T follicular helper cell (primary cell): ENCODE measurements at places on chromosomes 12 and 14.

- peak; percentile 63 for DNase-seq
Observed at GRCh38 chr12:120534203-120534702, at the start of gene RNF10. Gene RNF10, plus strand, starts transcription at chr12:120534356. Its CDS starts 456 bp downstream, at chr12:120534812.

DNA sequence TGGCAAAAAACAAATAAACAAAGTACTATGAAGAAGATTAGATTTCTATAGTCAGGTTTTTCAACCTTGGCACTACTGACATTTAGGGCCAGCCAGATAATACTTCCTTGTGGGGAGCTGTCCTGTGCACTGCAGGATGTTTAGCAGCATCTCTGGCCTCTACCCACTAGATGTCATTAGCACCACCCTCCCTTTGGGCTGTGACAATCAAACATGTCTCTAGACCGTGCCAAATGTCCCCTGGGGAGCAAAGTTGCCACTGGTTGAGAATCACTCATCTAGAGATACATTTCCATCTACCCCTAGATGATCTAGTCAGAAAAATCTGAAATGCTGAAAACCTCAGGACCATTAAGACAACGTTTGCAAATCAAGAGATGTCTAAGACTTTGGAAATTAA is 29.9 kb downstream of the SRRM4 start:
- DNase-seq: no peak

DNA sequence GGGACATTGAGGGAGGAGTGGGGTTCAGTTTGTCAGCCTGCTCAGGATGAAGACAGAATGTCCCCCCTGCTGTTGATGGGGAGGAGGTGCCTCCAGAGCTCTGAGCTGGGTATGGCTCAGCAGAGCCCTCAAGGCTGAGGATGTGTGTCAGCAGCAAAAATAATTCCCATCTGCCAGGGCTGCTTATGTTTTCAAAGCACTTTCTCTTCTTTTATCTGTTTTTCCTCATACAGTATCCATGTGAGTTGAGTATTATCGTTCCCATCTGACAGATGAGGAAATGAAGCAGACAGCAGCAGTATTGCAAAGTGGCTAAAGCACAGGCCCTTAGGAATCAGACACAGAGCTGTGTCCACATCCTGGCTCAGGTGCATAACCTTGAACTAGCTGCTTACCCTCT is 94.1 kb downstream of the SLC8A3 start:
- no peak for DNase-seq

DNA sequence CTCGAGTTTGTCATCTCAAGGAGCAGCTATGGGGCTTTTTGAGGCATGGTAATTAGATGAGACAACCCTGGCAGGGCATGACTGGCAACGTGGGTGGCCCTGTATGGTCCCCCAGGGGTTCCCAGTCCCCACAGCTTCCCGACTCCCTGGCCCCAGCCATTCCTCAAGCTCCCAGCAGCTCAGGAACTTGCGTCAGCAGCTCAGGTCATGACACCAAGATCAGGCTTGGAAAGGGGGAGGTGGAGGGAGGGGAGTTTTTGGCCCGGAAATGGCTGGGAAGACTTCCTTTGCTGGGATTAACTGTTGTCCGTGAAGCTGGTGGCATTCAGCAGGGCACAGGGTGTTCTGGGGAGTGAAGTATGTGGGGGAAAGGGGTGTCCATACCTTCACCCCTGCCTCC is 10.4 kb upstream of the NRIP2 start:
- DNase-seq: no peak

- DNase-seq: no peak
Observed at GRCh38 chr12:56408799-56409417, 40.3 kb downstream of the TIMELESS start.

- DNase-seq: no peak
Observed at GRCh38 chr12:59398164-59398563, 197.7 kb upstream of the SLC16A7 start.

GRCh38 chr12:39431797-39432196 is 11.1 kb downstream of the KIF21A start:
- no peak for DNase-seq

GRCh38 chr12:57989838-57990237 is 48.5 kb downstream of the ATP23 start:
- DNase-seq: no peak

DNA sequence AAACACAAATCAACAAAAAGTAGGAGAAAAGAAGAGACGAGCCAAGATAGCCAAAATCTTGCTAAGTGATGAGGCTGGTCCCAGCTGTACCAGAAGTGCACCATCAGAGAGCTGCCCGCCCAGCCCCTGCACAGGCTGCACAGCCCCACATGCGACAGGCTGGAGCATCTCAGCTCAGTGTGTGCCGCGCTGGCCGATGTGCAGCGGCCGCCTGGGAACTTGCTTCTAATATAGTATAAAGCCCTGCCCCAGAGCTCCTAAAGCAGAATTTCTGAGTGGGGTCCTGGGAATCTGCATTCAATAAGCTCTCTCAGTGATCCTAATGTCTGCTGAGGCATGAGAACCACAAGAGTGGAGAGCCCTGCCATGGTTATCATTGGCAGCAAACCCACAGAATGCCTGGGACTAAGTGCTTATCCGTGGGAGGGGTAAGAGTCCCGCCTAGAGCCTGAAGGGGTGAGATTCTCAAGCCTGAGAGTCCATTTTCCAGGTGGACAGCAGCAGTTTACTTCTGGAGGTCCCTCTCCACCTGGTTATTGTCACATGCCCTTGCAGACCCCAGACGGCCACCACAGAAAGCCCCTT is 171.6 kb downstream of the DPF3 start:
- no peak for DNase-seq

DNA sequence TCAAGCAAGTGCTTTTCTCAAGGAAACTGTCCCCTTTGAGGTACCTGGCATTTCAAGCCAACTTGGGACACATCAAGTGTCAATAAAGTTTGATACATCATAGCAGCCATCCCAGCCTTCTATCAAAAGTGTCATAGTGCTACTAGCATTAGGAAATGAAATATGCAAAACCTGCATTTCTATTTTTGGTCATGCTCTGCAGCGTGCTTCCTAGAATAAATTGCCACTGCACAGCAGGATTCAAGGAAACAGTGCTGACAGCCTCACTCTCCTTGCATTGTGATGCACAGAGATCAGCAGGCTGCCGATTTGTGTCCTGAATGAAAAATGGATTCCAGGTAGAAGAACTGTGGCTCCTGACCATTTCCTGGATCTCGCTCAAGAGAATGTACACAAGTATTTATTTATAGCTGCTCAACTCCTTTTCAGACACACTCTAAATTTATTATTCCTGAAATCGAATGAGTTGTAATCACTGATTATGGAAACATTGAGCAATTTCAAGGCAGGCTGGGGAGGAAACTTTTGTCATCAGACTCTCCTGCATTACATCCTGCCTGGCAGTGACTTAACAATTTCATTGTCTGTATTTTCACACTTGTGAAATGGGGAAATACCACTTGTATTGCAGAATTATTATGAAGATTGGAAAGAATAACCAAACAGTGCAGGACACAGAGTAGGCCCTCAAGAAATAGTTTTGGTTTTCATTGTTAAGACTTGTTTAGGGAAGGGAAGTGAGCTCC is 120.9 kb downstream of the SLC38A6 start:
- DNase-seq: no peak

DNA sequence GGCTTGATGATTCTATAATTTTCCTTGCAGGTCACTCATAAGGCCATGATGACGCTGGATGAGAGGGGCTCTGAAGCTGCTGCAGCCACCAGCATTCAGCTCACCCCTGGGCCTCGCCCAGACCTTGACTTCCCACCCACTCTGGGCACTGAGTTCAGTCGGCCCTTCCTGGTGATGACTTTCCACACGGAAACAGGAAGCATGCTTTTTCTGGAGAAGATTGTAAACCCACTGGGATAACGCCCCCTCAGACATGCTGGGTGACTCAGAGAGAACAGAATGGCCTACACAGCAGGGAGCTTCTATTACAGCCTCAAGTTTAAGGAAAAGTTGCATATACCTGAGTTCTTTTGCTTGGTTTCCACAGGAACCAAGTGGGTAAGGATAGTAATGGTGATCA is 34.3 kb downstream of the SERPINA3 start:
- DNase-seq: no peak

- no peak for DNase-seq
Observed at GRCh38 chr12:122964439-122965257, 1.6 kb downstream of the ABCB9 start.

- DNase-seq: no peak
Observed at GRCh38 chr12:33649992-33650391, 210.4 kb upstream of the SYT10 start.

DNA sequence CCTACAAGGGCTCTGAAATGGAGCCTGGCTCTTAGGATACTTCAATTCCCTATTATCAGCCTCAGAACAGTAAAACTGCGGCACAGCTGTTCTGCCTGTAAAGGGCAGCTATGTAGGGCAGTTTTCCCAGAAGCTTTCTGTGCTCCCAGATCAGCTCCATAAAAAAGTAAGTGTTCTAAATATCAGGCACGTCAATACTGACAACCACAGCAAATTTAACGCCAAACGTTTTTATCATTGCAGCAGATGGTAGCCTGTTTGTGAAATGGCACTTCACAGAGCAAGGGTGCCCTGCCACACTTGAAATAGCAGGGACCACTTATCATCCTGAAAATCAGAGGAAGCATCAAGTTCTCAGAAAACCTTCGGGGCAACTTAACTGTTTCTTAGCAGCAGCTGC is 54.8 kb upstream of the PTHLH start:
- DNase-seq: no peak

GRCh38 chr14:104972301-104973134 is 5.7 kb downstream of the AHNAK2 start:
- no peak for DNase-seq

DNA sequence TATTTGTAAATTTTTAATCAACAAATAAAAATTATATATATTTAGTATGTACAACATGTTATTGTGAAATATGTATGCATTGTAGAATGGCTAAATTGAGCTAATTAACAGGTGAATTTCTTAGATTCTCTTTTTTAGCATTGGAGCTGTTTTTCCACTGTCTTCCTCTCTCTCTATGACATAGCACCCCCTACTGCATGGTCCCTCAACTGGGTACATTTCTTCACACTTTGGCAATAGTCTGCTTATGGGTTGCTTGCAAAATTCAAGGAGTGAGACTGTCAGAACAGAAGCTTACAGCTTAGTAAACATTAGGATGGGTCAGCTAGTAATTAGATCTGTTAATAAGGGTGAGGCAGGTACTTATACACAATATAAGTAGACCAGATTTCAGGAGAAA is 658.5 kb upstream of the MGAT4C start:
- DNase-seq: no peak

DNA sequence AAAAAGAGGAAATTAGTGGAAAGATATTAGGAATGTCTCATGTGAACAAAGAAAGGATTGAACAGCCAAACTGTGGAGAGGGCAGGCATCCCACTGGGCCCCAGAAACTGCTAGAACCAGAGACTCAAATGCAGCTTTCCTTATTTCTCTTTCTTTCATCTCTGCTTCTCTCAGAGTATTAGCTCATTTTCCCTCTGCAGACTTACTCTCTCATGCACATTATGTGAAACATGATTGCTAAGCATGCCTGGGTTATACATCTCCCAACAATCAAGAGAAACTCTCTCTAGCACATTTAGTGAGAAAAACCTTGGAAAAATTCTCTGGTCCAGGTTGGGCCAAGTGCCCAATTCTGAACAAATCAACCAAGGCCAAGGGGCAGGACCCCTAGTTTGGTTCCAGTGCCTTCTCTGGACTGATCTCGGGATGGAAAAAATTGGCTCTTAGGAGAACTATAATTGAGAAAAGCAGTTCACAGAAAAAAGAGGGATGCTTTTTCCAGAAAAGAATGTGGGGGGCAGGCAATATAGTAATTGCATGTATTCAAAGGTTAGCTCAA is 313.1 kb downstream of the RAD51B start:
- DNase-seq: no peak

DNA sequence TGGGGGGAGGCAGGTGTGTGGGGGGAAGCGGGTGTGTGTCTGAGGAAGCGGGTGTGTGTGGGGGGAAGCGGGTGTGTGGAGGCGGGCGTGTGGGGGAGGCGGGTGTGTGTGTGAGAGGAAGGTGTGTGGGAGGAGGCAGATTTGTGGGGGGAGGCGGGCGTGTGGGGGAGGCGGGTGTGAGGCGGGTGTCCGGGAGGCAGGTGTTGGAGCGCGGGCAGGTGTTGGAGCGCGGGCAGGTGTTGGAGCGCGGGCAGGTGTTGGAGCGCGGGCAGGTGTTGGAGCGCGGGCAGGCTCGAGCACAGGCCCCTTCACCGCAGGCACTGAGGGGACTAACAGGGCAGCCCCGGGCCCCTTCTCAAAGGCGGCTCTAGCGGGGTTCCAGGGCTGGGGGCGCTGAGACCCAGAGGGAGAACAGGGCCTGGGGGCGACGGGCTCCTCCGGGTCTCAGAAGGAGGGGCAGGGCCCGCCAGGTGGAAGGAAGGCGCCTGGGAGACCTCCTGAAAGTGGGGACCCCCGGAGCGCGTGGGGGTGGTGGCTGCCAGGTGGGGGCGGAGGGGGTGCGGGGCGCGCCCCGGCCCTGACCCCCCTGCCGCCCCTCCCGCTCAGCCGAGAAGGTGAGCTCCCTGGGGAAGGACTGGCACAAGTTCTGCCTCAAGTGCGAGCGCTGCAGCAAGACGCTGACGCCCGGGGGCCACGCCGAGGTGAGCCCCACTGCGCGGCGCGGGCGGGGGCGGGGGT is 3.2 kb downstream of the CRIP2 start:
- peak; percentile 77 for DNase-seq

DNA sequence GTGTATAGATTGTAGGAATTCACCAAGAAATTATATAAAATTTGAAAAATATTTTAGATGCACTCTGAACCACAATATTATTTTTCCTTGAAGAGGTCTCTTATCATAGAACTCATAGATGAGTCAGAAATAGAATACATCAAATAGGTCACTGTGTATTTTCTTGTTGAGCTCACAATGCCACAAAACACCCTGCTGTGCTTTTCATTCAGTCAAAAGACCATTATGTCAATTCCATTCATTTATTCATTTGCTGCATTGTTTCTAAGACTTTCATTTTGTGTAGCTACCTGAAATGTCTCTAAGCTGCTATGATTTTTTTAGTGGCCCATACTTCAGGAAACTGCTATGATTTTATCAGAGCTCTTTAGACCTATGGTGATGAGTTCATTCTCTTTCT is 231.9 kb upstream of the AVPR1A start:
- no peak for DNase-seq

GRCh38 chr14:99195602-99196309 is 76.2 kb downstream of the BCL11B start:
- no peak for DNase-seq

GRCh38 chr12:90842477-90842876 is 112.5 kb downstream of the CCER1 start:
- DNase-seq: no peak

DNA sequence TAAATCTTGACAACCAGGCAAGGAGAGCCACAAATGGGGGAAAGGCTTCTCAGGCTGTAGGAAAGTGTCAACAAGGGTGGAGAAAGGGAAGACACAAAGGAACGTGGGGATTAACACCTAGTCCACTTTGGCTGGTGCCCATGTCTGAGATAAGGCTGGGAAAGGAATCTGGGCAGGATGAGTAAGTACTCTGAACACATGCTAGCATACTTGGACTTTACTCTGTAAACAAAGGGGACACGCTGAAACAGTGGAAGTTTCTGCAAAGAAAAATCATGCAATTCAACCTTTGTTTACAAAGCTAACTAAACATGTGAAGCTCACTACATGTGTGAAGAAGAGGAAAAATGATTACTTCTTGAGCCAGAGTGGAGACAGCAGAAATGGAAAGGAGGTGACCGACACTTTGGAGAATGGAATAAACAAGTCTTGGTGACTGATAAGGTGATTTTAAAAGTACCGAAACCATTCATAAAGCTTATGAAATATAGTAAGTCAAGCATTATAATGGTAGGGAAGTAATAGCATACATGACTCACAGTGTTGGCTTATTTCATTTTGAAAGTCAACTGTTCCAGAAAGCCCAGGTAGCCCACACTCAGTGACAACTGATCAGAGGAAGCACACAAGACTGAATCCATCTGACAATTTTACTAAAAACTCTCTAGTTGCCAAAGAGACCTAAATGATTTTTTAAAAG is 13.2 kb downstream of the CPNE8 start:
- DNase-seq: no peak
